Frontal cortex (tissue), 4 donors: ENCODE measurements at places on chromosomes 4 and X.
A peak's percentile ranks its signal among the peaks of the same experiment; 100 is the strongest.

GRCh38 chr4:166386491-166387360, 513.7 kb downstream of the TLL1 start:
- no peak for DNase-seq

- no peak for DNase-seq
These were observed 824.5 kb downstream of the STIM2 start for GRCh38 chr4:27685091-27685490.

DNA sequence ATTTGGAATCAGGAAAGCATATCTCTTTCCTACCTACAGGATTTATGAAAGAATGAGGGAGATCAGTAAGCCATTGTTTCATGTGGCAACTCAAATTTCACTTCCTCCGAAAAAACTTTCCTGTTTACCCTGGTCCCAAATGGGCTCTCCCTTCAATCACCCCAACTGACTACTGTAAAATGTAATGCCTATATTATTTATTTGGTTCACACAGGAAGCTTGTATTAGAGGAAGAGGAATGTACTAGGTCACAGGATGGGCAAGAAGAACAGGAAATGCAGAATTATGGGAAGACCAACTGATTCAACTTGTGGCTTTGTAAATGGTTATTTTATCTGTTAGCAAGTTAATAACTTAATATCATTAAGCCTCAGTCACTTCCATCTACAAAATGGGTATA, 23.1 kb downstream of the COL4A6 start:
- no peak for DNase-seq

DNA sequence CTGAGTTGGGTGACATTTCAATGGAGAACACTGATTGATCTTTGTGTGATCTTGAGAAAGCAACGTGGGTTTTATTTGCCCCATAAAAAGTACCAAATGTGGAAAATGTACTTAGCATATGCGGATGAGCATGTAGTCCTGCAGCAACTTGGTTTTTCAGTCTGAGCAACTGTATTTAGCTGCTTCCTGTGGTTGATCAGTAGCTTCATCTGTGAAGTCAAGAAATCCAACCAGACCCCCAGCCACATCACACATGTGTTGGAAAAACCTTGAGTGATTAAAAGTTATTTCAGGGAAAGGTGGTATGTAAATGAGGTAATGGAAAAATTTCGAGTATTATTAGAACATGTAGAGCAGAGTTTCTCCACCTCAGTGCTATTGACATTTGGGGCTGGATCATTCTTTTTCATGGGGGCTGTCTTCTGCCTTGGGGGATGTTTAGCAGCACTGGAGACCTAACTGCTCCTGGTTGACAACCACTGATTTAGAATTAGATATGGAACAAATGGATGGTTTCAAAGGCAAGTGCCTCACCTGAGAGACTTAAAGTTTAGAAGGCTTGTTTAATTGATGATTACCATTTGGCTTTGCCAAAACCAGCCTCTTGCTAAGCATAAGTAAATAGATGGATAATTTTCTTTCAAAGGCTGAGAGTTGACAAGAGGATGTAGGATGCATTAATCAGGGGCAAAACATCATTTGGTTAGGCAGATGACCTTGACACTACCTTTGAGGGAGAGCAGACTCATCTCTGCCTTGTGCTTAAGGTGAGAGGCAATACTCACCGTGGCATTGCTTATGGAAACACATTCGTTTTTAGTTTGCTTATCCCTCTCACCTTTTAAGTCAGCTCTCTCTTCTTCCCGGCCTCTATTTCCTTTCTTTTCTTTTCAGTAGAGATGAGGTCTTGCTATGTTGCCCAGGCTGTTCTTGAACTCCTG, 193.0 kb upstream of the RPS6KA3 start:
- DNase-seq: no peak

- no peak for DNase-seq
These were observed 128.3 kb downstream of the MAGEE1 start for GRCh38 chrX:76555816-76556215.

GRCh38 chr4:177239878-177240277, 69.8 kb upstream of the NEIL3 start:
- DNase-seq: no peak

DNA sequence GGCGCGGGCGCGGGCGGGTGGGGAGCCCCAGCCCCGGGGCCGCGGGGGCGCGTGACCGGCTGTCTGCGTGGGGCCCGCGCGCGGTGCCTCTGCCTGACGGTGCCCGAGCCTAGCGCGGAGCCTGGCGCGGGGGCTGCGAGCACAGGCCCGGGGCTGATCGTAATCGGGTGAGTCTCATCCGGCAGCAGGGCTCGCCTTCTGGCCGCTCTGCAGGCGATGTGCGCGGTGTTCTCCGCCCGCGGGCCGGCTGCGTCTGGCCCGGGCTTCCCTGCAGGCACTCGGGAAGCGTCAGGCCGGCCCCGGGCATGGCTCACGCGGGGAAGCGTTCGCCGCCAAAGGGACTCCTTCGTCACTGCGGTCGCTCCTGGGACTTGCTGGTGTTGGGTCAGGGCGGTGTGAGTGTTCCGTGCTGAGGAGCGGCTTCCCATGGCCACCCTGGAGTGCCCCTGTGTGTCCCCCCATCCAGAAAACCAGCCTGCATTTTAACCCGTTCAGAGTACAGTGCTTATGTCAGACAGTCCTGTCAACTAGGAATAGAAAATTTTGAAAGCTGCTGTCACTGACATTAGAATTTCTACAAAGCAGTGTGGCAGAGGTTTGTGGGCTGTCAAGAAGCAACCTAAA, 40.6 kb downstream of the FAM149A start:
- peak; percentile 57 for DNase-seq

GRCh38 chr4:153243468-153243867, 39.2 kb downstream of the TRIM2 start:
- DNase-seq: no peak

GRCh38 chr4:173264684-173265185, 69.4 kb downstream of the HMGB2 start:
- DNase-seq: no peak

DNA sequence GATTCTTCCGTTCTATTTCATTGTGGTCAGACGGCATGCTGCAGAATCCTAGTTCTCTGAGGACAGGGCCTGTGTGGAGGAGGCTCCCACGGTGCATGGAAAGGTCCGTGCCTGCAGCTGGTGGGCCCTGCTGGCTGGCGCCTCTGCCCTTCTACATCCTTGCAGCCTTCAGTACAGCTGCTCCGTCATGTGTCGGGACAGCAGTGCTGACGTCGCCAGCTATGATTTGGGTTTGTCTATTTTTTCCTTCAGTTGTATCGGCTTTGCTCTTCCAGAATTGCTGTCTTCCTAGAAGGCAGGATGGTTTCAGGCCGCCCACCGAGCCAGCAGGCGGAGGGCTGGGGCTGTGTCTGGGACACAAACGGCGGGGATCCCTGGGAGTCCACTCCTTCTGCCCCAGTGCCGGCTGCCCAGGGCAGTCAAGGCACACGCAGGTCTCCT, 32.1 kb upstream of the CPLX1 start:
- DNase-seq: no peak

DNA sequence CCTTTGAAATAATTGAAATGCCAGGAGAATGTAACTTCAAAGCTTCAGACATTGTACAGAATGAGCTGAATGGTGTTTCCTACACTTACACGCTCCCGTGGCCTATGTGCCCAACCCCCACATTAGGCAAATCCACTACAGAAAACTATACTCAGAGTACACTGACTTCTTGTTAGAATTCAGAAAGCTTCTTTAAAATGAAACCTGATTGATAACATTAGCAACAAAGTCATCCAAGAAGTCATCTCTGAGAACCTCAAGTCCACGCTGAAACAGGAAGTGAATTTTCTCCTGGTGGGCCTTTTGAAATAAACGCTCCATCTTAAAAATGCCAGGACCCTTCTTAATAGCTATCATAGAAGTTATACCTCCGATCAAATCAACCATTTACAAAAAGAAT, 136.3 kb downstream of the TSPAN5 start:
- DNase-seq: no peak

DNA sequence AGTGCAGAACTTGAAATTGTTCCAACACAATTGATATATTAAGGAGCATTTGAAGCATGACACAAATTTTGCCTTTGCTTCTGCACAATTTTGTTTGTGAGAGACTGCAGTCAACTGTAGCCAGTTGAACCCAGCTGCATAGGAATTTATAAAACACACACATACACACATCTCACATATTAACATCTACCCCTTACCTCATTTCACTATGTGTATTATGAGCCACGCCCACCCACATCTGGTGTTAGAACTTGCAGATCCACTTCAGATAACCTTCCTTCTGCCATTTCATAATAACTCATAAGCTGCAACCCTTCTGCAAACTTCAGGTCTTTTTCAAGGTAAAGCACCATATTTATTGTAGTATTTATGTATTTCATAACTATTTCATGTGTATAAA, 188.1 kb upstream of the WDFY3 start:
- DNase-seq: no peak

DNA sequence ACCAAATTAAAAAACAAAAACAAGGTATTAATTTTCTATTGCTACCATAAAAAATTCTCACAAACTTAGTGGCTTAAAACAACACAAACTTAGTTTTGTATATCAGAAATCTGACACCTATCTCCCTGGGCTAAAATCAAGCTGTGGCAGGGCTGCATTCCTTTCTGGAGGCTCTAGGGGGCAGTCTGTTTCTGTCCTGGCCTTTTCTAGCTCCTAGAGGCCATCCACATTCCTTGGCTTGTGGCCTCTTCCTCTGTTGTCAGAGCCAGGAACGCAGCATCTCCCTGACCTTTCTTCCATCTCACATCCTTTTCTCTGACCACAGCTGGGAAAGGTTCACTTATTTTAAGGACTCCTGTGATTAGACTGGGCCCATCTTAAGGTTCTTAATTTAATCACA, 38.9 kb upstream of the TLR2 start:
- DNase-seq: no peak

DNA sequence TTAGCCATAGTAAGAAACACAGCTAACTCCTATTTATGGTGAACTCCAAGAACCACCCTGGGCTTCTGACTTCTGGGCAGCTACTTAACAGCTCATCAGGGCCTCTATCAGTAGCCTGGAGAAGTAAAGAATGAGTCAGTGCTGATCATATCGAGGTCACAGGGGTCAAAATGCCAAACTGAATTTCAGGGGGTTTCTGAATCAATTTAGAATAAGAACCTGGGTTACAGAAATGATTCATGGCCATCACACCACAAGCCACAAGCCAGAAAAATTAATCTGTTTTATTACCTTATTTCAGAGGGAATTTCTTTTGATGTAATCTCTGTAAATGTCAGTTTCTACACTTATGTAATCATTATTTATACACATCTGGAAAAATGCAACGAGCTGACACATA, 64.4 kb downstream of the CHST7 start:
- DNase-seq: no peak

GRCh38 chrX:128396601-128397000, 344.4 kb upstream of the ACTRT1 start:
- no peak for DNase-seq

- DNase-seq: no peak
These were observed 23.1 kb upstream of the TLR7 start for GRCh38 chrX:12843668-12844279.

DNA sequence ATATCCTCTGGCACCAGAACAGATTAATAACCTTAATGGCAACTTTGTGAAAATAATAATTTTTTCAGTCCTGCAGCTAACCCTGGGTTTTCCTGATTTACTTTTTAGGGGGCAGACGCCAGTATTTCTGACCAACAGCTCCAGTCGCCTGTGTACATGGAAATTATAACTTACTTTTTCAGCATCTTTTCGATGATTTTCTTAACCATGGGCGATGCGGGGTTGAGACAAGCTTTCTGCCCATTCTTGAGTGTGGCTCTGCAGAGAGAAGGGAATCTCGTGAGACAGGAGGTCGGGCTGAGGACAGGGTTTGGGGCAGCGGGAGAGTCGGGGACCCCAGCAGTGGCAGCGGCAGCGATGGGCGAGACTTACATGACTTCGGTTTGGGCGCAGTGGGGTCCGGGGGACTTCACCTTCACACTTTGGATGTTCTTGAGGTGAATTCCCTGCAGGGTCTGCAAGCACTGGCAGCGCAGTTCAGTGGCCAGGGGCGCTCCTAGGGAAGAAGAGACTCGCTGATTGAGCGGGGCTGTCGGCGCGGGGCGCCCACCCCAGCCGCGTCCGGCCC, 484 bp downstream of the CXCL2 start:
- DNase-seq: no peak

DNA sequence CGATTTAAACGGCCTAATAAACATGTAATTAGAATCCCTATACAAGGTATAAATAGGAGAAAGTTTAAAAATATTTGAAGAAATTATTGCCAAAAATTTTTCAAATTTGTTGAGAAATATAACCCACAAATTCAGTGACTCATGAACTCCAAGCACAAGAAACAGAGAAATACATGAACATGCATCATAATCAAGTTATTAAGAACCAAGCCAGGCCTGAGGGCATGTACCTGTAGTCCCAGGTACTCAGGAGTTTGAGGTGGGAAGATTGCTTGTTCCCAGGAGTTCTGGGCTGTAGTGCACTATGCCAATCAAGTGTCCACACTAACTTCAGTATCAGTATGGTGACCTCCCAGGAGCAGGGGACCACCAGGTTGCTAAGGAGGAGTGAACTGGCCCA, 341.9 kb downstream of the CAMK2D start:
- no peak for DNase-seq

GRCh38 chr4:12472087-12472486, 1012.1 kb downstream of the RAB28 start:
- no peak for DNase-seq

DNA sequence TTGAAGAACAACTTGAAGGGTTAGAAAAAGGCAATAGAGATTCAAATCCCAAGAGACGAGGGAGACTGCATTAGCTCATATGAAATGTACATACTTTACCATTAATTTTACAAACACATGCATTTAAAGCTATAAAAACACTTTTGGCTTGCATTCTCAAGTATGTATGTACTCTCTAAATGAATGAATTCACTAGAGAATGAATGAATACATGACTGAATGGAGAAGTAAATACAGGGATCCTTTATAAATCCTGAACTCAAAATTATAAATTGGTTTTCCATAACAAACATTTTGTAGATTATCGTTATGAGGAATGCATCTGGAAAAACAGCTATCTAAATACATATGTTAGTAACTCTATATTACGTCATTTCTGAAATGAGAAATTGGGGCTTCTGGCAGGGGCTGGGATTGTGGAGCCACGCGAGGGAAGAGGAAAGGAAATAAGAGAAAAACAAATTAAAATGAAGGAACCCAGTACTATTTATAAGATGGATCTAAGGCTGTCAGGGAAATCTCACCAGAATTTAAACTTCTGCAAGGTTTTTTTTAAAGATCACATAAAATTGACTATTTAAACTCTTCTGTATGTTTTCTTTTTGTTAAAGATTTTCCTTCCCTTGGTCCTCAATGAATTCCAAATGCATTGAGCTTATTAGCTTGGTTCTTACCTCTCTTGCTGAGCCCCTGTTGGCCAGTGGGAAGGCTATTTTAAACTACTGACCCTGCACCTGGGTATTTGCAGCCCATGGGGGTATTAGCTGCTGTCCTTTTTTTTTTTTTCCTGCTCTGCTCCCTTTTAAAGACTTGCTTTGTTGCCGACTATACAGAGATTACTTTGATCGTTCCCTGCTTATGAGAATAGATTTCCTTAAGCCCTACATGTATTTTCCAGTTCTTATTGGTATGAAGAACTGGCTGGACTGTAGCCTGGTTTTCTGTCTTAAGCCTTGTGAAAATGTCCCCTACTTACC, 207.8 kb downstream of the ADGRL3 start:
- no peak for DNase-seq
